ENCODE measurements at places on chromosomes 5 and 9.

GRCh38 chr9:86176468-86176867, 77.1 kb upstream of the GOLM1 start:
- DNase-seq: no peak

DNA sequence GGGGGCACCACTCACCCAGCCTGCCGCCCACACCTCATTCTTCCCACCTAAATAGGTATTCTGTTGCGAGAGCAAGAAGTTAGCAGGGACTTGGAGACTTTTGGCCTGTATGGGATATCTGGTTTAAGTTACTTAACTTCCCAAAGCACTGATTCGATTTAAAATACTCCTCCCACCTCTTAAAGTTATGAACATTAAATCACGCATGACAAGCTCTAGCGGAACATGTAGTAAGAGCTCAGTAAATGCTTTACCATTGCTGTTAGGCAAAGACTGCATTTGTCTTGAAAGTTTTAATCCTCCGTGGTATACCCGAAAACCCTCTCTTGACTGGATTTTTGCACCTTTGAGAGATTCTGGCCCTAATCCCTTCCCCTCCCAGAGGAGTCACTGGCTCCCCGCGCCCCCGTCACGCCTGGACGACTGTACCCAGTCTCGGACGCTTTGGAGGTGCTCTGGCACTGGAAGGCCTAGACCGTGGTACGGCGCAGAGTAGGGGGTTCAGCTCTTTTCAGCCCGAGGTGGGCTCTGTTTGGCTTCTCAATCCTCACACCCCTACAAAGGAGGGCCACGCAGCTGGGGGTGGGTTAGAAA, 4.4 kb downstream of the GDNF start:
- DNase-seq: no peak

GRCh38 chr9:130629443-130630070, 34.8 kb upstream of the PRDM12 start:
- peak; percentile 7 for DNase-seq

GRCh38 chr9:8356406-8356805, 556.8 kb upstream of the DMAC1 start:
- no peak for DNase-seq

DNA sequence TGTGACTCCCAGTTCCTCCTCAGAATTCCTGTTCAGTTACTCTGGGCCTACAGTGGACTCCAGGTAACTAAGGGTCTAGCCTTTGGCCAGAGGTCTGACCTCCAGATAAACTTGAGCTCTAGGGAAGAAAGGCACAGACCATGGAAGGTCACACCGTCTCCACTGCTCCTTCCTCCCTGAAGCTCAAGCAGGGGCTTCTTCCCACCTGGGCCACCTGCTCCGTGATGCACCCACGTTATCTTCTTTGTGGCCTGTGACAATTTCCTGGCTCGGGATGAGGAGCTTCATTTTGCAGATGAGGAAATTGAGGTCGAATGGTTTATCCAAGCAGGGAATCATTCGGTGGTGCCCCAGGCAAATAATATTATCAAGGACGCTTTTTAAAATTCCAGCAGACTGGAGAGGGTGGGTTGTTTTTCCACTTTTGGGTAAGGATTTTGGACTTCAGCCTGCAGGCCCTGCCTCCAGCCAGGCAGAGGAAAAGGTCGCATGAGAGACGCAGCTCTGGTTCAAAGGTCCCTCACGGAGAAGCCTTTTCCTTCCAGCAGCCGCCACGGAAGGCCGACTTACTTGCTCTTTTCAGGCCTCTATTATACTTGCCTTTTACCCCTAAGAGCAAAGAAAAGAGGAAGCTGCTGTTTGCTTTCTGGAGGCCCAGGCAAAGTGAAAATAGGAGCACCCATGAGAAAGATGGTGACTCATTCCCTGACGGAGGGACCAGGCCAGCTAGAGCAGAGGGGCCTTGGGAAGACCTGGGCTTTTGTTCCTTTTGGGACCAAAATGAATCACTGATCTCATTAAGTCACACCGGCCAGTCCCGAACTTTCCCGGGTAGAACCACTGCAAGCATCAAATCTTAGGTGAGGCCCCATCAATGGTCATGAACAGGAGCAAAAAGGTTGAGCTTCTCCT, 22.8 kb upstream of the DUSP1 start:
- DNase-seq: no peak

GRCh38 chr9:19759066-19759465, 29.8 kb downstream of the SLC24A2 start:
- no peak for DNase-seq

DNA sequence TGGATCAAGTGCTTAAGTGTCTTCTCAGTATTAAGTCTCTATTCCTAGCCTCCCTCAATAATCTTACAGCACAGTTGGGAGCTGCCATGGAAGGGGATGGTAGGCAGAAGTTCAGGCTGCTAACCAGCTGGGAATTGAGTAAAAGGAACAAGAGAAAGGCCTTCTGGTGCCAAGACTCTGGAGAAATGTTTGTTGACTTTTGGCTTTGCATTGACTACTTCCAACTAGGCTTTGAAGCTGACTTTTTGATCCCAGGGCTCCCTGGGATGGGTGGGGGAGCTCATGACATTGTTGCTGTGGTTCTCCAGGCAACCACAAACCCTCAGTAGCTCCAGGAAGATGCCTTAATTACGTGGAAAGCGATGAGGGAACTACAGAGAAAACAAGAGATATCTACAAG, 85.2 kb upstream of the HTR4 start:
- no peak for DNase-seq

- DNase-seq: no peak
These were observed 7.6 kb downstream of the S1PR3 start for GRCh38 chr9:88998911-88999310.

DNA sequence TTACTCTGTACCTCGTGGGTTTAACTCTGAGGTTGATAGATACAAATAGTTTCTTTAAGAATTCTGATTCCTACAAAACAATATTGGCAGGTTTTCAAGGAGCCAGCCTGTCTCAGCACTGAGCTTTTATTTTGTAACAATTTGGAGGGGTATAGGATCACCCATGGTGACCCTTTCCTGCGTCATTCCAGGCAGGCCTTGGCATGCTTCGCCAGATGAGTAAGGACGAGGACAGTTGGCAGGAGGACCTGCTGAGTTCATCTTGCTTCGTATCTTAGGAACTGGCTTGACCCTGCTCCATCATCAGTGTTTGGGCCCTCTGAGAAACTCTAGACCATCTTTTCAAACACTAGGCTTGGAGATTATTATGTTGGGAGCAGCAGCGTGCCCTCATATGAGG, 17.9 kb downstream of the ZNF462 start:
- DNase-seq: no peak
